ENCODE measurements at places on chromosomes 4 and X.
A peak's percentile ranks its signal among the peaks of the same experiment; 100 is the strongest.

GRCh38 chrX:73215246-73215645, 595 bp upstream of the NAP1L2 start:
- DNase-seq, result no peak

DNA sequence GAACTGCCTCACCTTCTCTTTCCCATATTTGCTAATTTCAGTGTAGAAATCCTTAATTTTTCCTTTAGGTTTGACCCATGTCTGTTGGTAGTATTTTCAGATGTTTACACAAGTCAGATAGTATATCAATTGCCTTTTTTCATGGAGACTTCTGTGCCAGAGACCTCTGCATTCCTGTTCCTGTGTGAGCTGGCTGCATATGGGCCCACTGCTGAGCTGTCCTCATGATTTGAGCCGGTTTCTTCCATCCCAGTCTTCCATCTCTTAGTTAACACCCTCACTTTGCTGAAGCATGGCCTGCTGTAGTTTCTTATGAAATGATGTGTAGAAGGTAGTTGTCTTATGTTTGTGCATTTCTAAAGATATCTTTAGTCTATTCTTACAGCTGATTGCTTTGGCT, 40.0 kb downstream of the CDS1 start:
- no peak for DNase-seq

GRCh38 chr4:102517753-102518152, 16.6 kb downstream of the NFKB1 start:
- DNase-seq, result no peak

GRCh38 chr4:39279416-39279815, 86.7 kb downstream of the RFC1 start:
- no peak for DNase-seq

DNA sequence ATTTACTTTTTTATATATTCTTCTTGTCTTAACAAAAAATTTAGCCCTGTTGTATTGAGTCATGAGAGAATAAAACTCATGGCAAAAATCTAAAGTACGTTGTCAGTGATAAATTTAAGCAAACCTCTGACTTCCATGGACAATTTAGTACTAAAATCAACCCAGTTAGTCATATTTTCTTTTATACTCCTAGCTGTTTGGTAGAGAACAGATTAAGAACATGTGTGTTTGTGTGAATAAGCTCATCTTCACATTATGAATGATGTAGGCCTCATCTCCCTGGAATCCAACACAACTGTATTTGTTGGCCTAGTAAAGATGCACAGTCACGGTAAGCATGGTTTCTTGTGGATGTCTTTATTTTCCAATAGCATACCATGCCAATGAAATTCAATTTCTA, 40.8 kb upstream of the FAM47B start:
- no peak for DNase-seq

DNA sequence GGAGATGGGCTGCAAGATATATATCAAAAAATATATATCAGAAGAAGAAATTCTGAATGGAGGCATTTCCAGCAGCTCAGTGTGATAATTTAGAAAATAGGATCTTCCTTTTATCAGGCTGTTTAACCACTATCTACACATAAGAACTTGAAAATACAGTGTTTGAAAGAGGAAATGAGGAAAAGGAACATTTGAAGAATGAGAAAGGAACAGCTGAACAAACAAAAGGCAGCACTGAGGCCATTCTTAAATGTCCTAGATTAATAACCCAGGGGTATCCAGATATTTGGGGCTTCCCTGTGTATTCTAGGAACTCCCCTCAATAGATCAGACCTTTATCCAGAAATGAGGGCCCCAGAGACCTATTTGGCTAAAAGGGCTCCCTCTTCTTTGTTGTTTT, 4.1 kb downstream of the SLC39A8 start:
- no peak for DNase-seq

DNA sequence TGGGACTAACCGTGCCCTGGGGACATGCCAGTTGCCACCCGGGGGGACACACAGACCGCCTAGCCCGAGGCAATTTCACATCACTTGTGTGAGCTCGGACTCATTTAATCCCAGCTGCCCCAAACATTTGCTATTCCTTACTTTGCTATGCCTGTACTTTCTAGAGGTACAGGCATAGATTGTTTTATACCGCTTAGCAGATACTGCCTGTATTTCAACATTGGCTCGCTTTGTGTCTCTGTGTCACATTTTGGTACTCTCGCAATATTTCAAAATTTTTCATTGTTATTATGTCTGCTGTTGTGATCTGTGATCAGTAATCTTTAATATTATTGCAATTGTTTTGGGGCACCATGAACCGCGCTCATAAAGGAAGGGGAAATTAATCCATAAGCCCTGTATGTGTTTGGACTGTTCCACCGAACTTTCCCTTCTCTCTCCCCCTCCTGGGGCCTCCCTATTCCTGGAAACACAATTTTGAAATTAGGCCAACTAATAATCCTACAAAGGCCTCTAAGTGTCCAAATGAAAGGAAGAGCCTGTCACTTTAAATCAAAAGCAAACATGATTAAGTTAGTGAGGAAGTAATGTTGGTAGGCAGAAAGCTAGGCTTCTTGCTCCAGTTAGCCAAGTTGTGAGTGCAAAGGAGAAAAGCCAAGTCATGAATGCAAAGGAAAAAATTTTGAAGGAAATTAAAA, 568 bp upstream of the CASP6 start:
- DNase-seq, result no peak

- DNase-seq, result no peak
Observed at GRCh38 chr4:73841243-73841925, 4.9 kb downstream of the CXCL6 start.

- DNase-seq, result no peak
Observed at GRCh38 chr4:25043548-25043947, 12.8 kb upstream of the LGI2 start.

GRCh38 chrX:71215338-71215912, 7.6 kb upstream of the GJB1 start:
- DNase-seq, result no peak

DNA sequence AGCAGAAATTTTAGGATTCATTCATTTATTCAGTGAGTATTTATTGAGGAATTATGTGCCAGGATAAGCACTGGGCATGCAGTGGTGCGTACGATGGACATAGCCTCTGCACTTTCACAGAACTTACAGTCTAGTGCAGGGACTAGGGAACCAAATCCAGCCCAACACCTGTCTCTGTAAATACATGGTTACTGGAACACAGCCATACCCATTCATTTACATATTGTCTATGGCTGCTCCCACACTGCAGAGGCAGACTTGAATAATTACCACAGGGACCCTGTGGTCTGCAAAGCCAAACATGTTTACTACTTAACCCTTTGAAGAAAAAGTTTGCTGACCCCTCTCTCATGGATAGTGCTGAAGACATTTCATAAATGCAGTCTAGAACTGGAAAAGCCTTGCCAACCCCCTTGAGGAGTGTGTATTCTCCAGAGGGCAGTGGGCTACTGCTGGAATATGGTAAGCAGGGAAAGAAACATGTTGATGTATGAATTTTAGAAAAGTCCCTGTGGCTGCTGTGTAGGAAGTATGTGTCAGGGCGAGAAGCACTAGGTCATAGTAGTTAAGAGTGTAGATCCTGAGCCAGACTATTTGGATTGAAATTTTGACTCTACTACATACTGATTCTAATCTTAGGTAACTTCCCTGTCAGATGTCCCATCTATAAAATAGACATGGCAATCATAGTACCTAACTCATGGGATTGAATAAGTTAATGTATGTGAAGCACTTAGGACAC, 75.5 kb downstream of the GALNT7 start:
- DNase-seq, result no peak

- DNase-seq, result peak; percentile 53
Observed at GRCh38 chr4:25813448-25814106, 49.2 kb downstream of the SEL1L3 start.

- DNase-seq, result no peak
Observed at GRCh38 chrX:121456315-121456714, 408.9 kb downstream of the GLUD2 start.

- no peak for DNase-seq
Observed at GRCh38 chr4:74953647-74954046, 20.7 kb downstream of the PARM1 start.
